ENCODE measurements at places on chromosomes 4 and X.

DNA sequence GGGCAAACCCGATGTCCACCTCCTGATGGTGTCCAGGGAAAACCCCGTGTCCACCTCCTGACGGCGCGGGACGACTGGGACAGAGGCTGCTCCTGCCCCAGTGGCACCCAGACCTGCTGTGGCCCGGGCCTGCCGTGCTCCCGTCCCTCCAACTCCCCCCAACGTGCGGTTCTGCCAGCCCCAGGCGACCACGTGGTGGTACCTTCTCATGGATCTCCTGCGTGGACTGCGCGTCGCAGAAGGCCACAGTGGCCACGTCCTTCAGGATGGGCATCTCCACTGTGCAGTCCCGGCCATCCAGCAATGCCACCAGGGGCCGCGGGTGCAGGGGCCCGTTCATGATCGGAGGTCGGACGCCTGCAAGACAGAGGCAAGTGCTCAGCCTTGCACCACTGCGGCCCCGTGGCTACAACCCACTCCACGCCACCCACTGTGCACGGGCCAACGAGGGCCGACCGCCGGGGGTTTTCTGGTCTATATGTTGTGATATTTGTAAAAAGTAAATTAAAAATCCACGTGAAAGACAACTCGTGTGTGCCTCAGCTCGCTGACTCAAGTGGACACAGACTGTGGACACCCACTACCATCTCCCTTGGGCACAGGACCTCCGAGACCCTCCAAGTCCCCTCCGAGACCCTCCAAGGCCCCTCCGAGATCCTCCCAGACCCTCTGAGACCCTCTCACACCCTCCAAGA, 10.8 kb downstream of the CTBP1 start:
- peaks cover 12% of the 10 kb centered on the region for H3K4me1 ChIP-seq
- no peaks in the 10 kb centered on the region for H3K27me3 ChIP-seq
- no peak for DNase-seq
- no peak overlapping the region for H3K27ac ChIP-seq
- peaks cover 65% of the 10 kb centered on the region for H3K36me3 ChIP-seq
- H3K4me3 ChIP-seq = no peak overlapping the region

DNA sequence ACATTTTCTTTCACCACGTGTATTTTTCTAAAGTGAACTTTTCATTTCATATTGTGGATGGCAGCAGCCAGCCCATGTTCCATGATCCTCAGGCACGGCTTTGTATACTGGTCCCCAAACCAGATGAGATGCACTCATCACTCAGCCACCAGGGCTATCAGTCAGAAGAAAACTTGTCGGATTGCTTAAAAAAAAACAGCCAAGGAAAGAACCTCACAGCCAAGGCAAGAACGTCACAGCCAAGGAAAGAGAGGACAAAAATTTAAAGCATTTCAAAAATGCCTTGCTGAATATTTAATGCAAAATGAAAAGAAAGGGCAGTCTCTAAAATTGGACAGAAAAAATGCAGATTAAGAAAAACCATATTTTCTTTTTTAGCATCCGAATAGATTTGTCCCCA, 333.3 kb downstream of the PDGFC start:
- H3K4me3 ChIP-seq = no peak overlapping the region
- no peaks in the 10 kb centered on the region for H3K27me3 ChIP-seq
- H3K4me1 ChIP-seq = peaks cover 5% of the 10 kb centered on the region
- no peaks in the 10 kb centered on the region for H3K36me3 ChIP-seq
- H3K27ac ChIP-seq = no peak overlapping the region
- peak; percentile 53 for DNase-seq

DNA sequence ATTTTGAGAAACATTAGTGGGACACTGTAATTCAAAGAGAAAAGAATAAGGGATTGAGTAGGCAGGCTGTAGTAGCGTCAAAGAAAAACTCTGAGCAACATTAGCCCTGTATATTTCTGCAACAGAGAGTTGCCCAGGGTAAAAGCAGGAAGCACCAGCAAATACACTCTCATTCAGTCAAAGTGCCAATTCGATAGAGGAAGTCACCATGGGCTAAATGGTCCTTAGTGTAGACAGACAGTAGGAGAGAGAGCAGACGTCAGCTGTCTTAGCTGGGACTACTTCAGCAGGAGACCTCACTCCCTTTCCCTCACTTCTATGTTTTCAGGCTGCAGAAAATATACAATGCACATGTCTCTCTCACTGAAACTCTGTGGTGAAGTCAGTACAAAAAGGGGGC, 2073.8 kb upstream of the TENM3 start:
- H3K27me3 ChIP-seq = no peaks in the 10 kb centered on the region
- H3K27ac ChIP-seq = no peak overlapping the region
- DNase-seq = no peak
- no peaks in the 10 kb centered on the region for H3K36me3 ChIP-seq

DNA sequence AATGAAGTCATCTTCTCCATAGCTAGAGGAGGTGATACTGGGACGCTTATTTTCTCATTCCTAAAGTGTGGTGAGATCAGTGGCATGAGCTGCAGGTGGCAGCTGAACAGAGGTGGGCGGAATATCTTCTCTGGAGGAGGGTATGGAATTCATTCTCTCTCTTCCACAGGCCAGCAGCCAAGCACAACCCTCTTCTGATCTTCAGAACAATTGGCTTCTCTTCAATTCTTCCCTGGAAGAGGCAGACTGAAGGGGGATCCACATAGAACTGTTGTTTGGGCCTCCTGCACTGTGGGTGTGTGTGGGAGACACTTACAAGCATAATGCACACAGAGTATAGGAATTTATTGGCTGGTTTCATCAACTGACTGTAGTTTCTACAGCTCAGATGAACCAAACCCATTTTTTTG, 180.4 kb upstream of the RASGEF1B start:
- DNase-seq = no peak
- no peak overlapping the region for H3K4me3 ChIP-seq
- H3K27me3 ChIP-seq = no peaks in the 10 kb centered on the region
- H3K36me3 ChIP-seq = no peaks in the 10 kb centered on the region
- no peaks in the 10 kb centered on the region for H3K4me1 ChIP-seq
- no peak overlapping the region for H3K27ac ChIP-seq

GRCh38 chr4:176363072-176363471, 43.3 kb downstream of the SPCS3 start:
- peaks cover 4% of the 10 kb centered on the region for H3K4me1 ChIP-seq
- no peak overlapping the region for H3K4me3 ChIP-seq
- DNase-seq = no peak
- no peaks in the 10 kb centered on the region for H3K27me3 ChIP-seq
- no peak overlapping the region for H3K27ac ChIP-seq
- no peaks in the 10 kb centered on the region for H3K36me3 ChIP-seq

DNA sequence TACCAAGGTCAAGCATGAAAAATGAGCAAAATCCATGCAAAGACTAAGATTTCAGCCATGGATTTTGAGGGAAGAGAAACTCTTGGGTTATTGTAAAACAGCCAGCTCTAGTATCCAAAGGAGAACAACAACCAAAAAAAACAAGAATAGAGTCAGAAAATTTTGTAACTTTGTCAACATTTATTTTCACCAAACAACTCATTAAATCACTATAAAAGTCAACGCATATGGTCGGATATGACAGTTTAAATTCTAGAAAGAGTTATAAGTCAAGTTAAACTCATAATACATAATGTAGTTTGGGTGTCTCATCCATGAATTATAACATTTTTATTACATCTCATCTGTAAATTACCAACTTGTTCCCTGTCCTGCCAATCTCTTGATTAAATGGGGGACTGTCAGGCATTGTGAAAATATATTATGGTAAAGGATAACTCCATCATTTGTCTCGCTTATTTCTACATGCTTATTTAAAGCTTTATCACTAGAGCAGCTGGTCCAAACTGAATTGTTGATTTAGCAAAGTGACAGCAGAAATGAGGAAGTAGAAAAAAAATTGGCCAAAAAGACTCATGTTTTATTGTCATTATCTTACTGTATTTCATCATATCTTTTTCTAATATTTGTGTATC, 224.8 kb upstream of the NOCT start:
- H3K4me3 ChIP-seq = no peak overlapping the region
- no peaks in the 10 kb centered on the region for H3K27me3 ChIP-seq
- no peaks in the 10 kb centered on the region for H3K4me1 ChIP-seq
- no peaks in the 10 kb centered on the region for H3K36me3 ChIP-seq
- no peak for DNase-seq
- no peak overlapping the region for H3K27ac ChIP-seq
